ENCODE measurements at places on chromosomes 4 and X. TPM values are rescaled to one million over a fixed set of nuclear protein-coding genes. Genes with fewer than 3 reads are reported as not detected.

DNA sequence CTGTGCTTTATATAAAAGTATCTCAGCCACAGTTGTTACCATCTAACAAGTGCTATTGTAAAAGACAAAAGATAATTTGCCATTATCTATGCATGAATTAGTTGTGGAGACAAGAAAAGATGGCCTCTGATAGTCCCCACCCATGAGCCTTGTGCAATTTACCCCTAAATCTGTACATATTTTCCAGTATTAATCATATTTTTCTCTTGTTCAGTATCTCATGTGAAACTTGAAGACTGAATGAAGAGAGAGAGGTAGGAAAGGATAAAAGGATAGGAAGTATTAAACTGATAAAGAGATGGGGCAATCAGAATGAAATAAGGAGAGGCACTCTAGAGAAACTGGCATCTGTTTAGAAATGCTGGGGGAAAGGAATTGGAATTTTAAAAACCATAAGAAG lies 3.7 kb downstream of the MYOZ2 start:
- no peak for DNase-seq

DNA sequence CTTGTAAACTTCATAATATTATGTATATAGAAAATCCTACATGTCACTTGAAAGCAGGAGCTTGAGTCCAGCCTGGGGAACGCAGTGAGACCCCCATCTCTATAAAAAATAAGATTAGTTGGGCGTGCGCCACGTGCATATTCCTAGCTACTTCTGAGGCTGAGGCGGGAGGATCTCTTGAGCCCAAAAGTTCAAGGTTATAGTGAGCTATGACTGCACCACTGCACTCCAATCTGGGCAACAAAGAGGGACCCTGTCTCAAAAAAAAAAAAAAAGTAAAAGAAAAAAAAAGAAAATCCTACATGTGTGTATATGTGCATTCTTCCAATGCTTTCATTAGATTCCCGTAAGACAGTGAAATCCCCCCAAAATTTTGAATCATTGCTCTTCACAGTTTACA lies 1.7 kb downstream of the SEC31A start:
- no peak for DNase-seq

DNA sequence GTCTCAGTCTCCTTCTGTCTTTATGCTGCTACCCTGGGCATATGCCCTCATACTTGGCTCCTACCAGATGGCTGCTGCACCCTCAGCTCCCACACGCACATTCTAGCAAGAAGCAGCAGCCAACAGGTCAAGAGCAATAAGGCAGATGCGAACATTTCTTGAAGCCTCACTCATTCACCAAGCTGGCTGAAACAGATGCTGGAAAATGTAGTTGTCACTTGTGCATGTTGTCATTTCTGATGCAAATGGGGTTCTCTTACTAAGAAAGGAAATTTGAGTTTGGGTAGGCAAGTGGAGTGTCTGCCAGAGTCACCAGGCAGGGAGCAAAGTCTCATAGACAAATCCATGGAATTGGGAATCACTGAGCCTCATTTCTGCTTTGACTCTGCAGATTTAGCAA lies 57.4 kb upstream of the SORBS2 start:
- DNase-seq = no peak

GRCh38 chr4:184447664-184448063 lies 26.7 kb downstream of the IRF2 start:
- no peak for DNase-seq

- no peak for DNase-seq
These were observed 32.1 kb downstream of the UTP14A start for GRCh38 chrX:129938081-129938480.

- DNase-seq = no peak
These were observed 1.7 kb upstream of the AKAP4 start for GRCh38 chrX:50202539-50202938.

DNA sequence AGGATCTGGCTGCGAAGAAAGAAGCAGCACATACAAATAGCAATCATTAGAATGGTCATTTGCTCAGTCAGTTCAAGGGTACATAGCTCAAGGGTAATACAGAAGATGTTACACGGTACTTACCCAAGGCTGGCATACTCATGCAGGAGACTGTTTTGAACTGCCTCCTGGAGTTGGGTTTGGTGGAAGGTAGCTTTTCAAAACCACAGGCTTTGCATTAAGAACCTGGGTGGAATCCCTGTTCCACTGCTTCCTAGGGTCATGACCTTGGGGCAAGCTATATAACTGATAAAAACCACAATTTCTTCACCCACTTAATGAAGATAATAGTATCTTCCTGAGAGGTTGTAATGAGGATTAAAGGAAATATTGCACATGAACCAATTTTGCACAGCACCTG lies 36.5 kb downstream of the TBC1D9 start:
- no peak for DNase-seq

DNA sequence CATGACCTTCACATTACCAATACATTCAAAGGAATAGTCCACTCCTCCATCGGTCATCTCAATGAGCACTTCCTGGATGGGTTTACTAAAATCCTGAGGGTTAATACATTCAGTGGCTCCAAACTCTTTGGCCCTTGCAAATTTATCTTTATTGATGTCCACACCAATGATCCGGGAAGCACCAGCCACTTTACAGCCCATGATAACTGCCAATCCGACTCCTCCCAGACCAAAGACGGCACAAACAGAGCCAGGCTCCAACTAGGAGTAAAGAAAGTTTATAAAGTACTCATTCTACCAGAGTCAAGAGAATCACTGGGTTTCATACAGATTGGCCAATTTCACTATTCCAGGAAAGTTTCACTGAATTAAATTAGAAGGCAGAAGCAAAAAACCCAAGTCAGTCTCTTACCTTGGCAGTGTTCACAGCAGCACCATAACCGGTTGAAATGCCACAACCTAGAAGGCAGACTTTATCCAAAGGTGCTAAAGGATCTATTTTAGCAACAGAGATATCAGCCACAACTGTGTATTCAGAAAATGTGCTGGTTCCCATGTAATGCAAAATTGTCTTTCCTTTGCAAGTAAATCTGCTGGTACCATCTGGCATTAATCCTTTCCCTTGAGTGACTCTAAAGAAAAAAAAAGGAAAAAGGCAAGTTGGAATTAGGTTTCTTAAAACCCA lies 12.2 kb downstream of the ADH5 start:
- no peak for DNase-seq

DNA sequence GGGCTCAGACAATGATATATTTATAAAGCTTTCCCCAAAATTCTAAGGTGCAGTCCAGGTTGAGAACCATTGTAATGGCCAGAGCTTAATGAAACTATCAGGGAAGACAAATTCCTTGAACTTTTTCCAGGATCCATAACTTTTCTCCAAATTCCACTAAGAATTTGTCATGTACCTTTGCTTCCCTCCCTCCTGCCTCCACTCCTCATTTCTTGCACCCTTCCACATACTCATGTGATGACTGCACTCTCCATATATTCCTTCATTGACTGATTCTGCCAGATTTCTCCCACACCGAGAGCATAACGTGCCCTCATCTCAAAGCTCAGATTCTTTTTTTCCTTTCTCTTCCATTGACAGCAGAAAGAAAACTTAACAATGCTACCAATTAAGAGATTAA lies 20.9 kb upstream of the AMELX start:
- DNase-seq = no peak

GRCh38 chrX:4579999-4580398 lies 866.5 kb upstream of the PRKX start:
- no peak for DNase-seq

DNA sequence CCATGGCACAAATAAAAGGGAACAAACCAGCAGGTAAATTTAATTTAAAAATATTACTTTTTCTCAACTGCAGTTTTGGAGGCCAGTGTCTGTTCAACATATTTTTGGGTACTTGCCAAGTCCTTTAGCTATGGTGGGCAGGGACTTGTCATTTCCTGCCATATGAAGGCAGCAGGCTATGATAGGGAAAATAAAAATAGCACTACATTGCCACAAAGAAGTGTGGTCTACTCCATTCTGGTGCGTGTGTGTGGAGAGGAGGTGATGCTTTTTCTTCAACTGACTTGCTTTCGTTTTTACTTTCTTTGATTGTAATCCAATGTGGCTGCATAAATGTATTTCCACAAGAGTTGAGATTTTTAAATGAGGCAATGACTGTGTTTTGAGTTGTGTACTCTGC lies 17.2 kb downstream of the GPR174 start:
- no peak for DNase-seq

DNA sequence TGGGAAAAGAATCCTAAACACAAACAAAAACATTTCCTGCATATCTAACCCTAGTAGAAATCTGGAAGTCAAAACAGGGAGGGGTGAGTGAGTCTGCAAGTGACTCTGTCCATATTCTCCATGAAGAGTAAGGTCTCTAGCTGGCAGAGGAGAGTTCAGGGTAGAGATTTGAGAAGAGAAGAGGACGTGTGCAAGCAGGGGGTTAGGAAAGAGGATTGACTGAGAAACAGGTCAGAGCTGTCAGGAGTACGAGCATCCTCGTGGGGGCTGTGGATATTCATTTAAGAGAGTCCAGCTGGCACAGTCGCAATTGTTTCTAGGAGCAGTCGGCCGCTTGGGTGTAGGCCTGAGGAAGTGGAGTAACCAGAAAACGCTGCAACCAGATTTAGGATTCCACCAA lies 27.9 kb downstream of the PROM1 start:
- no peak for DNase-seq

GRCh38 chr4:5266991-5267390 lies 215.7 kb downstream of the STK32B start:
- DNase-seq = no peak

DNA sequence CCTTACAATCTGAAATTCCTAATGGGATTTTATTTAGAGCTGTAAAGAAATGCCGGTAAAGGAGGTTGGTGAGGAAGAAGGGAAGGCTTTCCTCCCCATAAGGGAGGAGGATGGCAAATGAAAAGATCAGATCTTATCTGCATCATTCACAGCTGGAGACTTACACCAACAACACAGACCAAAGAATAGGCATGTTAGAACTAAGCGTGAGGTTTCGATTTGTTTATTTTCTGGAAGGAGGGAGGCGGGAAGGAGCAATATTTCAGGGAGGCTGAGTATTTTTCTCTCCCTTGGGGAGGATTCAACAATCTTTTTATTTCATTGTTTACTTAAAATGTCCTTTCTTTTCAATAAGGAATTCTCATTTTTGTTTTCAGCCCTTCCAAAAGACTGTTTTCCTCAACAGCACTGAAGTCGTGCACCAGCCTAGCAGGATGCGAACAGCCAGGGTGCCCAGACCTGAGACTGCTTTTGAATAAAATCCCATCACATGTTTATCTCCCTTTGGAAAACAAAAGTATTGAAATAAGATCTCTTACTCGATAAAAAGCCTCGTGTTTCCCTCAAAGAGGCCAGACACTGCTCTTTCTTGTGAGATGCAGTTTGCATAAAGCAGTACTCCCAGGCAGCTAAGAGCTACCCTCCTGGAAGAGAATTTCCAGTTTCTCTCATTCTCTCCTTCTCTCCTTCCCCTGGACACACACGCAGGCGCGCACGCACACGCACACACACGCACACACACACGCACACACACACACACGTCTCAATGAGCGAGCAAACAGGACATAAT lies 236.1 kb downstream of the MGST2 start:
- no peak for DNase-seq

GRCh38 chr4:48247142-48247877 lies 22.3 kb downstream of the TEC start:
- DNase-seq = no peak

Gene PAK3
- 1.3 TPM for total RNA-seq

Gene AASDH
- 7.7 TPM for total RNA-seq

Gene GPR50
- total RNA-seq = not detected

Gene MID2
- total RNA-seq = 23.4 TPM

Gene OPRPN
- not detected for total RNA-seq

Gene GAGE12E
- not detected for total RNA-seq
